ENCODE measurements at places on chromosomes 2 and 18.

- DNase-seq = no peak
These were observed 275.7 kb downstream of the MYCN start for GRCh38 chr2:16215902-16216557.

DNA sequence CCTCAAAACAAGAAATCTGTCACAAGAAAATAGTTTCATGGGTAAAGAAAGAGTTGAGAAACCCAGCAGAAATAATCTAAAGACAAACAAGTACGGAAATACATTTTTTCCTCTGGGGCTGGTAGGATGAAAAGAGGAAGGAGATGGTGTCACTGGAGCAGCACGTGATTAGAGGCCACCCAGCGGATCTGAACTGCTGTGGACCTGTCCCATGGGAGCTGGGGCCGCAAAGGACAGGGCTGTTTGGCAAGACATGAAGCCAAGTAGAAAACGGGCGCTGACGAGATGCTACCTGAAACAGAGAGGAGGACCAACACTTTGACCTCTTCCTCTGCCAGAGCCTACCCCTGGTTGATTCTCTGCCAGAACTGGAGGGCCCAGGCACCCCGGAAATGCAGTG, 295.4 kb upstream of the ATP5MC3 start:
- DNase-seq = no peak

DNA sequence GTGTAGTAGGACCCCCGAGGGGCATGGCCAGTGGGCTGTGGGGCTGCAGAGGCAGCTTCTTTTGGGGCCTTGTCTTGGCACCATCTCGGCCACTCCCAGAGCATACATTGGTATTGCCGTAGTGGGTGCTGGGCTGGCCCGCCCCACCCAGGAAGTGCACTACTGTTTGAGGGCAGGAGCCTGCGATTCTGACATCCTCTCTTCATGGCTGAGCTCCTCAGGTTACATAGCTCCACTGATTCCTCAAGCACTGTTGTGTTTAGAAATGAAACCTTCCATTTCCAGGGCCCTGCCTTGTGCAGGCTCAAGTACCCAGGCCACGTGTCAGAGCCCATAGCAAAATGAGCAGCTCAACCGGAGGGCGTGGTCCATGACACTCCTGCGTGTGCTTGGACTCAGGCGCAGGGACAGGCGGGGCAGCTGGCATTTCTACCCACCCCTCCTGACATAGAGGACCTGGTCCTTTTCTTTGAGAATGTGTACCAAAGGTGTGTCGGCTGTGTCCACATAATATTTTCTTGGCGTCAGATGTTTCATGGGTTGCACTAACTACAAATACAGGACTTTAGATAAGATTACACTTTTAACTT, 67.9 kb downstream of the DGKD start:
- DNase-seq = no peak

GRCh38 chr2:218261423-218262236, 815 bp downstream of the GPBAR1 start:
- no peak for DNase-seq

DNA sequence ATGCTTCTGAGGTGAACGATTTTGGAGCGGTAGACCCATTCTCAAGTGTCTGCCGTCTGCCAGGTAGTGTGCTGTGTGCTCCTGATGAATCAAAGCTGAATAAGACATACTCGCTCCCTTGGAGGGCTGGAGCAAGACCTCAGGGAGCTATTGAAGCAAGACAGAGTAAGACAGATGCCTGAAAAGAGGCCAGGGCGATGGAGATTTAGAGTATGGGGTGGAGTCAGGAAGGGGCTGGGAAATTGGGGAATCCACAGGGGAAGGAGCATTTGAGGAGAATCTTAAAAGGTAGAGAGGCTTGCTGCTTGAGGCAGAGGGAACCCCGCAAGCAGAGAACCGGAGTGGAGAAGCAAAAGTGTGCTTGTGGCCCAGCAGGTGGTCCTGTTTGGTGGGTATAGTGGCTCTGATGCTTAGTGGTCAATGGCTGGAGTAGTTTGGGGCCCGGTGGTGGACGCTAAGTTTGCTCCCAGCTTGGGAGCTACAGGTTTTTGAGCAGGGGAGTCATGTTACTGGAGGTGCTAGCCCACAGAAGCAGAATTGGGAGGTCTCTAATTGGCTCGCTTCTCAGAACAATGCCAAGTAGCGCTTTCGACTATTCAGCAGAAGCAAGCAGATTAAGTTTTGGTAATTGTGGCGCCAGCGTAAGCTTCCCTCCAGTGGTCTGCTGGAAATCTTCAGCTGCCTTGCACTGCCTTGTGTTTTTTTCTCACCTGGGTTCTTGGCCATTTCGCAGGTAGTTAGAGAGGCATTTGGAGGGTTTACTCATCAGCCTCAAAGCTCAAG, 2.0 kb downstream of the CNNM4 start:
- no peak for DNase-seq

DNA sequence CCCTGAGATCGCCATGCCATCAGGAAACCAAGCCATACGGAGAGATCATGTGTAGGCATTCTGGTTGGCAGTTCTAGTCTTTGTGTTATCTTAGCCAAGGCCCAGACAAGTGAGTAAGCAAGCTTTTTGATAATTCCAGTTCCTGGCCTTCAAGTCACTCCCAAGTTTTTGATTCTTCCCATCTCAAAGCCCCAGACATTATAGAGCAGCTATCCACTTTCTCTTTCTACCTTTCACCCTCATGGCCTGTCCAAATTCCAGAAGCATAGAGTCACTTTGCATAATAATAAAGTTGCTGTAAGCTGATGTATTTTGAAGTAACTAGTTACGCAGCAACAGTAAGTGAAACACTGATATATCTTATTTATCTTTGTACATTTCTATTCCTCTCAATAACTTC, 26.8 kb upstream of the IL1RL1 start:
- no peak for DNase-seq

DNA sequence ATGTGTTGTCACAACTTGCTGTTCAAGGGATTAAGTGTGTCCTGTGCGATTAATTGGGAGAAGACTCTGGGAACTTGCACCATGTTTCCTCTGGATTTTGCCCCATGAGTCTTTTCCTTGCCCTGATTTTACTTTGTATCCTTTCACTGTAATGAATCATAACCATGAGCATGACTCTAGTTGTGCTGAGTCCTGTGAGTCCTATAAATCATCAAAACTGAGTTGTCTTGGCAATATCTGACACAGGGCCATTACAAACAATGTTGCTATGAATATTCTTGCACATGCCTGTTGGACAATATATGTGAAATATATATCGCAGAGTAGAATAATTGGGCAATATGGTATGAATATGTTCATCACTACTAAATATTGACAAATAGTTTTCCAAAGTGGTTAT, 56.5 kb upstream of the COL5A2 start:
- no peak for DNase-seq

- no peak for DNase-seq
These were observed 207.0 kb downstream of the LDLRAD4 start for GRCh38 chr18:13425357-13426091.

- no peak for DNase-seq
These were observed 13.5 kb downstream of the PASK start for GRCh38 chr2:241135737-241136136.

DNA sequence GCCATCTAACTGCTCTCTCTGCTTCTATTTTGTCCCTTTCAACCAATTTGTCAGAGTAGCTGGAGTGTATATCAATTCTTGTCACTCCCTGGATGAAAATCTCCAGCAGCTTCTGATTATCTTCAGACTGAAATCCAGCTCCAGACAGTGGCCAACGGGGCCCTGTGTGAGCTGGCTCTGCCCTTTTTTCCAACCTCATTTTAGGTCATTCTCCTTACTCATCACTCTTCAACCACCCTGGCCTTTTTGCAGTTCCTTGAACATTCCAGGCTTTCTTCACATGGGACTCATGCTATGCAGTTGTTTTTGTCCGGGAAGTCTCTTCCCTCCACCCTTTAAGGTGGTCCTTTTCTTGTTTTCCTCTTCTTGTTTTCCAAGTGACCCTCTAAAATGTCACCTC, 15.4 kb upstream of the FAP start:
- no peak for DNase-seq

GRCh38 chr18:3852321-3852720, 402.3 kb downstream of the TGIF1 start:
- DNase-seq = no peak

DNA sequence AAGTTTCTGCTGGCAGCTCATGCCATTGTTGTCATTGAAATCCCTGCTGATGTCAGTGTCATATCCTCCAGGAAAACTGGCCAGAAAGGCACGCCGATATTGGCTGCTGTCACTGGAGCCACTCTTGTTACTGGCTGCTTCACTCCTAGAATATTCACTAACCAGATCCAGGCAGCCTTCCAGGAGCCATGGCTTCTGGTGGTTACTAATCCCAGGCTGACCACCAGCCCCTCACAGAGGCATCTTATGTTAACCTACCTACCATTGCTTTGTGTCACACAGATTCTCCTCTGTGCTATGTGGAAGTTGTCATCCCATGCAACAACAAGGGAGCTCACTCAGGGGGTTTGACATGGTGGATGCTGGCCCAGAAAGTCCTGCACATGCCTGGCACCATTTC, 27.0 kb upstream of the MTX2 start:
- peak; percentile 32 for DNase-seq

GRCh38 chr2:85430752-85431569, 12.4 kb downstream of the SH2D6 start:
- peak; percentile 81 for DNase-seq

DNA sequence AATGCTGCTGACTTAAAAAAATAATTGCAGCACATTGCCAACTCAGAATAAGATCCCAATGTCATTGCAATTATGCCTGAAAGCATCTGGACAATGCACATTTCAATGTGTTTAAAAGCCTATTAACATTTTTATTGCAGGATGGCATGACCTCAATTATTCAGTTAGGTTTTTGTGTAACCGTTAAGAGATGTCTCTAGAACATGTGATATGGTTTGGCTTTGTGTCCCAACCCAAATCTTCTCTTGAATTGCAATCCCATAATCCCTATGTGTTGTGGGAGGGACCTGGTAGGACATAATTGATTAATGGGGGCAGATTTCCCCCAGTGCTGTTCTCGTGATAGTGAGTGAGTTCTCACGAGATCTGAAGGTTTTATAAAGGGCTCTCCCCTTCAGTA, 43.2 kb upstream of the ZC3H15 start:
- no peak for DNase-seq

DNA sequence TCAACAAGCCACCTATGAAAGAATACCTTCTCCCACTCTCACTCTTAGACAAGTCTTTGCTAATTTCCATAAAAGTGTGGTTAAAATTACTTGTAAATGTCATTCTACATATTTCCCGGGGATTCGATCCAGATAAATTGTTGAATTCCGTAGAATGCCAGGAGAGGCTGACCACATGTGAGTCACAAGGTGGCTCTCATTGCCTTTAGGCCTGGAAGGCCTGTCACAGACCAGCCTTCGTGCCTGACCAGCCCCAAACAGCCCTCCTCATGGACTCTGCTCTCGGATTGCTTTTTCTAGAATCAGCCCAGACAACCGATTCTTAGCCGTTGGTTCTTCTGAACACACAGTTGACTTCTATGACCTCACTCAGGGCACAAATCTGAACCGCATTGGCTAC, 86.0 kb downstream of the RTN4 start:
- DNase-seq = no peak

DNA sequence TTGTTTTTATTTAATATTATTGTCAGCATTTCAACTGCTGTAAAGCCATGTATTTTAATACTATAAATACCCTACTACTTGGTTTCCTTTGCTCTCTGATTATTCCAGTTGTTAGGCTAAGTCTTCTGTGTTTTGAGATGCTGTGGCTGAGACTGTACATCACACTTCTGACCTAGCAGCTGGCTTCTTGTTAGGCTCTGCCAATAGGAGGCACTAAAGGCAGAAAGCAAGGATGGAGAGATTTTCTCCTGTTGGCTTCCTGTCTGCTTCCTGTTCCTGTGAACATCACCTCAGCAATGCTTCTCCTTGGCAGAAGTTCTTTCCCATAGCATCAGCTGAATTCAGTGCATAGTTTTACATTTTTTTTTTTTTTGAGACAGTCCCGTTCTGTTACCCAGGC, 68.3 kb upstream of the YPEL5 start:
- no peak for DNase-seq

GRCh38 chr2:154242687-154243086, 371.0 kb downstream of the GALNT13 start:
- DNase-seq = no peak

DNA sequence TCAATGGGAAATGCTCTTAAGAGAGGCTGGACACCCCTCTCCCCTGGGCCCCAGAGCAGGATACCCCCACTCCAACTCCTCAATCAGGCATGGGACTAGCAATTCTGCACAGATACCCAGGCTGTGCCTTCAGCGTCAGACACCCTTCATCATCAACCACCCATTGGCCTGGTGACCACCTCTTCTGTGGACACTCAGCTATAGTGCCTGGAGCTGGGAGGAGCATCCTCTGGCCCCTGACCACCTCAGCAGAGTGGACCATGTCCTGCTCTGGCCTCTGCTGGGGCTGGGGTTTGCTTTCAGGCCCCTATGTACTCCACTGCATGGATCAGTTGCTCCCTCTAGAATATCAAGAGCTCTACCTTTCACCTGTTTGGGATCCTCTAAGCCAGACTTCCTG, 35.1 kb downstream of the TGFA start:
- no peak for DNase-seq

DNA sequence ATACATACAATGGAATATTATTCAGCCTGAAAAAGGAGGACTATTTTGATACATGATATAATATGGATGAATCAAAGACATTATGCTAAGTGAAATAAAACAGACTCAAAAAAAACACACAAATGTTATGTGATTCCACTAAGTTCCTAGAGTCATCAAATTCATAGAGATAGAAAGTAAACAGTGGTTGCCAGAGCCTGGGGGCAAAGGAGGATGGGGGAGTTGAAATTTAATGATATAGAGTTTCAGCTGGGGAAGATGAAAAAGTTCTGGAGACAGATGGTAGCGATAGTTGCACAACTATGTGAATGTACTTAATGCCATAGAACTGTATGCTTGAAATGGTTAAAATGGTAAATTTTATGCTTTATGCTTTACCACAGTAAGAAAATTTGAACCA, 119.7 kb downstream of the METTL4 start:
- no peak for DNase-seq

DNA sequence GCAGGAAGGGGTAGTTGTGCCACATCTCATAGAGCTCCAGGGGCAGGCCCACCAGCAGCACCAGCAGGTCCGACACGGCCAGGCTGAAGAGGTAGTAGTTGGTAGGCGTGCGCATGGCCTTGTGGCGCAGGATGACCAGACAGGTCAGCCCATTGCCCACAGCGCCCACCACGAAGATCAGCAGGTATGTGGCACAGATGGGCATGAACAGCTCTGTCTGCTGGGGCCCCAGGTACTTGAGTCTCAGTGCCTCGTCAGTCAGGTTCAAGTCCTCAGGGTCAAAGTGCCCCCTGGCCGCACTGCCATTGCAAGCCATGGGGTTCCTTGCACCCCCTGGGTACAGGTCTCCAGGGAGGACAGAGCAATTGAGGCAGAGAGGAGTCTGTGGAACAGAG, 1.6 kb downstream of the NMUR1 start:
- no peak for DNase-seq

DNA sequence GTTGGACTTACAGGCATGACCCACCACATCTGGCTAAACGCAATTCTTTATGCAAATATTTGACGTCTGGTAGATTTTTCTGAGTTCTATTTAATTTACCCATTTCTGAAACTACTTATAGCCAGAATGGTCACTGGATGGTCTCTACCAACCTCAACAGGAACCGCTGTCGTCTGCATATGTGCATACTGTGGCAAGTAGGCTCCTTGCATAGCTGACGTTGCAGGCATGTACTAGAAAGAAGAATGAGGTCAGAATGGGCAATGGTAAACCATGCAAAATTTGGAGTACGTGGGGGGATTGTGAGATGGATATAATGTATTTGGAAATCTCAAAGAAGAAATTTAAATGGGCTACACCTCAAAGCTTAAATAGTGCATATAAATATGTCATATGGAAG, 77.1 kb upstream of the ITGB6 start:
- no peak for DNase-seq

- peak; percentile 33 for DNase-seq
These were observed 51.1 kb downstream of the CTIF start for GRCh38 chr18:48589797-48590519.
